ENCODE measurements at places on chromosomes 16 and 17.

- no peak for DNase-seq
Observed at GRCh38 chr16:87469169-87469568, 23.7 kb downstream of the ZCCHC14 start.

GRCh38 chr17:77778636-77779489, 179.6 kb upstream of the TNRC6C start:
- DNase-seq, result no peak

DNA sequence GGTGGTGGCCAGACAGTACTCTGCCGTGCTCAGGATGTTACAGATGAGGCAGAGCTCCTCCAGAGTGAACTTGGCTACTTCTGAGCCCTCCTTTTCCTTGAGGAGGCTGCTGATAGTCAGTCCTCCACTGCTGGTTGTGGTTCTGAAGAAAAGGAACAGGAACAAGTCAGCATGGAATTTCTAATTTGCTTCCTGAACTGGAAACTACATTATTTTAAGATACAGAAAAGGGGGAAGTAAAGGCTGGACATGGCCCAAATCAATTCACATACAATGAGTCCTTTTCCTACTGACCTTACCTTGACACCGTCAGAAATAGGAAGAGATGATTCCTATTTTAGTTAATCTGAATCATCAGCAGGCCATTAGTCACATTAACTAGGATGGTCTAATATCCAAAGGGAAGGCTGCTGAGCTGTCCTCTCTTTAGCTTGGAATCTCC, 154.2 kb downstream of the VPS53 start:
- no peak for DNase-seq

- no peak for DNase-seq
Observed at GRCh38 chr16:674968-675883, at the start of gene RHBDL1. Gene RHBDL1, plus strand, starts transcription at chr16:675671. Its CDS starts 120 bp downstream, at chr16:675791.

DNA sequence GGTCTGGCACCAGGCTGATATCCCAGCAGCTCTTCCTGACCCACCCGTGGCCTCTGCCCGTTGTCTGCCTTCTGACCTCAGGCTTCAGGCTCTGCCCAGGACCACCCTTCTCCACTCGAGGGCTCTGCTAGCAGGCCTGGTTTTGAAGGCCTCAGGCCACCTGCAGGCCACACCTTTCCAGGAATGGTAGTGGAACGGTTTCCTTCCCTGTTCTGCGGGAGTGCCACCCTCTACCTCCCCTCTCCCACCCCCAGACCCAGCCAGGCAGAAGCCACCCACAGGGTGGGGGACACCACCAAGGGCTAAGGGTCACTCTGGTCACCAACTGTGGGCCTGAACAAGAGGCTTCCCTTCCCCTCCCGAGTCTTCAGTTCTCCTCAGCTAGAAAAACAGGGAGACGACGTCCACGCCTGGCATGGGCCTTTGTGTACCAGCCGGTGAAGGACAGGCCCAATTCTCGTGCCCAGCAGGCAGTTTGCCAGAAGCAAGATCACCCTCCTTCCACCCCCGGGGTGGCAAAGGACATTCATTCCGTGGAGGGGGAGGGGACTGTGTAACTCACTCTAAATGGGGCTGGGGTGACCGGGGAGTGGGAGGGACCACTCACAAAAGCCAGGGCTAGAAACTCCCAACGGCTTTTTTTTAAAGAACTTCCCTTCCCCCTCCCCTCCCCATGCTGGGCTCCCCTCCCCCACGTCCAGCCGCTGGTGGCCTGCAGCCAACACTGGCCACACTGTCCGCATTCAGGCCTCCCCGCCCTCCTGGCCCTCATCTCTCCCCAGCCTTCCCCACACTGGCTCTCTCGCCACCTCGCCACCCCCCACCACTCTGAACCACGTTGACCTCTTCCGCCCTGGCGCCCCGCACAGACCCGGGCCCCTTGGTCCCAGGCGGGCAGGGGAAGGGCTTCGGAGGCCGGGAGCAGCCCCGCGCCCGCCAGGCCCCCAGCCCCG, 7.7 kb downstream of the CBX4 start:
- DNase-seq, result no peak

GRCh38 chr16:843771-844170, 43.2 kb upstream of the GNG13 start:
- no peak for DNase-seq

DNA sequence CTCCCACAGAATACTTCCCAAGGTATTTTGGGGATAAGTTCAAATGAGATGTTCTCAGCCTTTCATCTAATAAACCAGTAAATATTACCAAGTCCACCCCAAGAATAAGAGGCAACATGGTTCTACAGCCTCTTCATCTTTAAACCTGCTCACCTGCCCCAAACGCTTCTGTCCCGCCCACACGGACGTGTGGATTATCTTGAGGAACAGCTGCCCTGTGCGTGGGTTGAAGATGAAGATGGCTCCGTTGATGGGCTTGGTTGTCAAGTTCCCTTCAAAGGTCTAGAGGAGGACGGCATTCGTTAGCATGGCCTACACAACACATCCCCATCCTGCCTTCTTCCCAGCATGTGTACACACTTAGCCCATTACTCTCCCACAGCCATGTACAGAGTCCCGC, 8.4 kb upstream of the RILP start:
- DNase-seq, result no peak

GRCh38 chr17:28575126-28575795, 1.4 kb downstream of the ALDOC start:
- DNase-seq, result no peak

- DNase-seq, result no peak
Observed at GRCh38 chr16:84048270-84048669, 5.7 kb upstream of the SLC38A8 start.

DNA sequence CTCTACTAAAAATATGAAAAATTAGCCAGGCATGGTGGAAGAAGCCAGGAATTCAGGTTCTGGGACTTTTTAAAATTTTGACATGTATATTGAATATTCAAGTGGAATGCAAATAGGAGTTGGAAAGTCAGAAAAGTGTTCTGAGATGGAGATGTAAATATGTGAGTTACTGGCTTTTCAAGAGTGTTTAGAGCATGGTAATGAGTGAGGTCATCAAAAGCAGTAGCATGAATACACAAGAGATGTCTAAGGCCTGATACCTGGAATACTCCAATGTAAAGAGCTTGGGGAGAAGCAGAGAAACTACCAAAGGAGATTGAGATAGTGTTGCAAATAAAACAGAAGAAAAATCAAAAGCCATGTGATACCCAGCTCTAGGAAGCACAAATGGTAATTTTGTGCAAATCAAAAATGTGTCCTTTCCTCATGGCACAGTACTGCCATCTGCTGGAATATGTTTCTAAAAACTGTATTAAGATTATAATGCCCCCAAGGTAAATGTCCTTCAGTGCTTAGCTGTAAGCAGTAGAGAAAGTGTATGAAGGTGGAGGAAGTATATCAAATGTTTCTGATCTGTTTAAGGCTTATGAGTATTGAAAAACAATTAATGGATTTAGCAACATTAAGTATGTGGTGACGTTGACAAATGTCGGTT, 908.4 kb downstream of the KCNJ18 start:
- DNase-seq, result no peak

- DNase-seq, result no peak
Observed at GRCh38 chr17:67417507-67417906, 40.4 kb downstream of the PITPNC1 start.

GRCh38 chr17:28492352-28493310, 13.5 kb upstream of the FOXN1 start:
- no peak for DNase-seq

- no peak for DNase-seq
Observed at GRCh38 chr17:65685110-65685509, 123.7 kb upstream of the AXIN2 start.

- no peak for DNase-seq
Observed at GRCh38 chr17:78576389-78577112, 645 bp downstream of the DNAH17 start.

GRCh38 chr17:79651761-79652160, 40.9 kb upstream of the RBFOX3 start:
- DNase-seq, result no peak

- no peak for DNase-seq
Observed at GRCh38 chr17:3529817-3530741, 27.5 kb downstream of the TRPV3 start.

DNA sequence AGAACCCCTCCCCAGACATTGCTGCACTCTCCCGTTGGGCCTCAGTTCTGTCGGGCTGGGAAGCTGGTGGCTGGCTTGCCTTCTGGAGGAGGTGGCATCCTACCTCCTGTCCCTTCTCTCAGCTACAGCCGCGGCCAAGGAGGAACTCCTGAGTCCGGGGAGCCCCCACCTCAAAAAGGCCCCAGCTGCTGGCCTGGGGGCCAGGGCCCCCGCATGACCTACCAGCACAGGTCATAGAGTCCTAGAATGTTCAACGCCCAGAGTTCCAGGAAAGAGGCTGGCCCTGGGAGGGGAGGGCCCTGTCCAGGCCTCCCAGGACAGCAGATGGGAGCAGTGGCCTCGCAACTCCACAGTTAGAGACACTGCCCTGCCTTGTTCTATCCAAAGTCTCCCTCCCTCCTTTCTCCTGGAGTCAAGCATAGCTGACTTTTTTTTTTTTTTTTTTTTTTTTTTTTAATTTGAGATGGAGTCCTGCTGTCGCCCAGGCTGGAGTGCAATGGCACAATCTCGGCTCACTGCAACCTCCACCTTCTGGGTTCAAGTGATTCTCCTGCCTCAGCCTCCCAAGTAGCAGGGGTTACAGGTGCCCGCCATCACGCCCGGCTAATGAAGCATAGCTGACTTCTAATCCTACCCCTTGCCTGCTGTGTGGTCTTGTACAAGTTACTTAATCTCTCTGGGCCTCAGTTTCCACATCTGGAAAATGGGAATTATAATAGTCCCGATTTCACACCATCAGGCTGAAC, 7.1 kb downstream of the CARHSP1 start:
- DNase-seq, result no peak

GRCh38 chr17:57461082-57461481, 204.8 kb downstream of the MSI2 start:
- peak; percentile 41 for DNase-seq

DNA sequence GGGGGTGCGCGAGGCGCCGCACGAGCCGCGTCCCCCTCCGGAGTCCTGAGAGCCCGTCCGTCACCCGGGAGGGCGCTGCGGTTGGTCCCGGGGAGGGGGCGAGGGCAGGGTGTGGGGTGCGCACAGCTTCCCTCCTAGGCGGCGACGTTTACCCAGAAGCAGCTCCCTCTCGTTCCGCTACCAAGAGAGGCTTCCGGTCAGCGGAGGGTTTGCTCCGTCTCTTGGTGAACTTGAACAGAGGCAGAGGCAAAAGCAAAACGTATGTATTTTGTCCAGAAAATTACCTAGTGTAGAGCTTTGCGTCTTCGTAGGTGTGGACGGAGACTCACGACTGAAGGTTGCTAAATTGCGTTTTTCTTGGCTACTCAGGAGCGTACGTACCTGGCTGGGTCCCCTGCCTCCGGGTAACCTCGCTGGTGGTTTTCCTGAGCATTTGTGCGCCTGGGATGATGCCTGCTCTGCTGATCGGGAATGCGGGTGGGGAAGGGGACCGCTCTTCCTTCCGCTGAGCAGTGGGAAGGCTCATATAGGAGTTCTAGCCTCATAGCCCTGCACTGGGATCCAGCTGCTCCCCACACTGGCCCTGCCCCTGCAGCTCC, 833 bp downstream of the WSCD1 start:
- no peak for DNase-seq

DNA sequence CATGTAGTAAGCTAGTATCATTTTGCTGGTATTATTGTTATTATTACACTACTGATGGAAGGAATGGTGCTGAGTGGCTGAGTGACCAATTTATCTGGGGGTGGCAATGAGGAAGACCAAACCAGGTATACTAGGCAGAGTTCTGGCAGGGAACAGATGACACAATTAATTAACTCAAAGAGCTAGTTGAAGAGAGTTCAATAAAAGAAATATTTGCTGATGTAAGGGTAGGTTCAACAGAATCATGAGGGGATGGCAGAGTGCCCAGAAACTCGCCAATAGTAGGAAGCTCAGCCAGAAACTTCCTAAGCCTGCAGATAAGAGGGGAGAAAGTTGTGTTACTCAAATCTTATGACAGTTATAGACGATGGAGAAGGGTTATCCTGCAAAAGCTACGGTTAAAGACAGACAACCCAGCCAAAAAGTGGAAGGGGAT, 352.5 kb downstream of the KCNJ2 start:
- DNase-seq, result no peak

DNA sequence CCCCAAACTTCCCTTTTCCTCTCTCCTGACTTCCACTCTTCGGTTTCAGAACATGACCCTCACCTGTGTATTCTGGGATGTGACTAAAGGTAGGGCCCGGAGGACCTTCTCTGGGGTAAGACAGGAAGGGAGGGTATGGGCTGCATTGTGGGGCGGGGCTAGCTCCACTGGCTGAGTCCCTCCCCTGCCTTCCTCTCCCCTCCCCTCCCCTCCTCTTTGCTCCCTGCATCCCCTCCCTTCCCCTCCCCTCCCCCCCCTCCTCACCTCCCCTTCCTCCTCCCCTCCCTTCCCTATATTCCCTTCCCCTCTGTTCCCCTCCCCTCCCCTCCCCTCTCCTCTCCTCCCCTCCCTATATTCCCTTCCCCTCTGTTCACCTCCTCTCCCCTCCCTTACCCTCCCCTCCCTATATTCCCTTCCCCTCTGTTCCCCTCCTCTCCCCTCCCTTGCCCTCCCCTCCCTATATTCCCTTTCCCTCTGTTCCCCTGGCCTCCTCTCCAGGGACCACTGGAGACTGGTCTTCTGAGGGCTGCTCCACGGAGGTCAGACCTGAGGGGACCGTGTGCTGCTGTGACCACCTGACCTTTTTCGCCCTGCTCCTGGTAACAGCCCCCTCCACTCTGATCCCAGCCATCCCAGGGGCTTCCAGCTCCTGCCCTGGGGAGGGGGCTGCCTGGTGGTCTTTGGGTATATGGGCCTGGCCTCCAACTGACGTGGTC, 11.8 kb downstream of the ADGRG3 start:
- no peak for DNase-seq

GRCh38 chr17:66704858-66705520, 129.9 kb upstream of the CACNG5 start:
- DNase-seq, result no peak

GRCh38 chr17:676060-676700, 38.5 kb downstream of the VPS53 start:
- no peak for DNase-seq

DNA sequence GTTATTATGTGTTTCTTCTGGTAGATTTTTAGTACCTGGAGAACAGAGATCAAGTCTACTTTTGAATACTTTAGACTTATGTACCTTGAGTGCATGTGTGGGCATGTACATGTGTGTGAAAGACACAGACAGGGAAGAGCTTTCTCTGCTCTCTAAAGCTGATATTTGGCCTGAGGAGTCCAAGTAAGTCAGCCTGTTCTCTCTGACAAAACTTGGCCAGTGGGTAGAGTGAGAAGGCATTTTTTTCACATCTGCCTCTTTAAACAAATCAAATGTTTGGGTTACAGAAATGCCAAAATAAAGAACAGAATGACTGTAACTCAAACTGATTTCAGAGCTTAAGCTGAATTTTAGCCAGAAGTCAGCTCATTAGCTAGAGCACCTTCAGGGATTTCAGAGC, 309.7 kb upstream of the DYNLRB2 start:
- DNase-seq, result no peak

DNA sequence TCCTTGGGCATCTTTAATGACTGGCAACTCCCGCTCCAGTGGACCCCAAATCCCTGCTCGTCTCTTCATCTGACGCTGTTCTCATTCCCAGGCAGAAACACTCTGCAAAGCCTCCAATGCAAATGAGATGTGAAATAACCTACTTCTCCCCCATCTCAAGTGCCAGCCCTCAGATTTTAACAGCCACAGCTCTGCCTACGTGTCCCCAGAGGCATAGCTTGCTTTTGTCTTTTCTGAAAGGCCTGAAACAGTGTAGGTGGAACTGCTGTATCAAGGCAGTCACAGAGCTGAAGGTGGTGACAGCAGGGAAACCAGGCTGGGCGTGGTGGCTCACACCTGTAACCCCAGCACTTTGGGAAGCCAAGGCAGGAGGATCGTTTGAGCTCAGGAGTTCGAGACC, 14.7 kb downstream of the RPH3AL start:
- no peak for DNase-seq

All from stimulated activated CD4-positive, alpha-beta T cell treated with anti-CD3 and anti-CD28 coated beads, Interleukin-12 subunit alpha, Interleukin-12 subunit beta, amount 100 ng/mL, for 24 hours (primary cell).